Osteoblast (primary cell): ENCODE measurements at places on chromosomes 2 and 18. TPM values are rescaled to one million over a fixed set of nuclear protein-coding genes. Genes with fewer than 3 reads are reported as not detected.

Gene ANKAR
- total RNA-seq = 14.1 TPM in 2 replicates

GRCh38 chr18:23540867-23541266 is 37.6 kb downstream of the RMC1 start:
- no peak overlapping the region for H3K27ac ChIP-seq
- H3K4me3 ChIP-seq = no peak overlapping the region
- H3K36me3 ChIP-seq = peaks cover 89% of the 10 kb centered on the region
- H3K27me3 ChIP-seq = no peaks in the 10 kb centered on the region

DNA sequence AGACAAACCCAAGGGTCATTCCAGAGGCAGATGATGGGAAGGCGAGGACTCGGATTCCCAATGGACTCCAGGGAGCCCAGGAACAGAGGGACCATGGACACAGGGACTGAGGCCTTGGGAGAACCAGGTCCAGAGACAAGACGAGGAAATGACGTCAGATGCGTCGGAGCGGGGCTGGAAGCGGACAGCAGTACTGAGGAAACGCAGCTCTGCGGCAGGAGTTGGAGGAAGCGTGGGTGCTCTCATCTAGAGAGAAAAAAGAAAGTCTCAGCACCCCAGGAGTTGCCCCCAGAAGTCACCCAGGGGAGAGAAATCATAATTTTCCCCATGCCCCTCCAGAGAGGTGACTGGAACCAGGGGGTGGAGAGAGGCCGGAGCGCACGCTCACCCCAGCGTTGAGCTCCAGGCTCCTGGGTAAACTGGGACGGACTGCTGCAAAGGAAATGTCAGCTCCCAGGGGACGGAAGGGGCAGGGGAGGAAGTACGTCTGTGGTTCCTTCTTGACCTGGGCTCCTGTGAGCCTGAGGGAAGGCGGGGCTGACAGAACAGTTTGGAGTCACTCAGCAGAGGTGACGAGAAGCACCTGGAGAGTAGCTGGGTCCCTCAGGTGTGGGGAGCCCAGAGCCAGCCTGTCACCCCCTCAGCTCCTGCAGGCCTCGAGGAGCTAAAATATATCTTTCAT is 44.7 kb downstream of the CMPK2 start:
- no peaks in the 10 kb centered on the region for H3K36me3 ChIP-seq
- no peak for DNase-seq
- no peaks in the 10 kb centered on the region for H3K4me1 ChIP-seq
- no peaks in the 10 kb centered on the region for H3K27me3 ChIP-seq

Gene ZC3H6
- total RNA-seq = 4.3 and 7.1 TPM in 2 replicates

DNA sequence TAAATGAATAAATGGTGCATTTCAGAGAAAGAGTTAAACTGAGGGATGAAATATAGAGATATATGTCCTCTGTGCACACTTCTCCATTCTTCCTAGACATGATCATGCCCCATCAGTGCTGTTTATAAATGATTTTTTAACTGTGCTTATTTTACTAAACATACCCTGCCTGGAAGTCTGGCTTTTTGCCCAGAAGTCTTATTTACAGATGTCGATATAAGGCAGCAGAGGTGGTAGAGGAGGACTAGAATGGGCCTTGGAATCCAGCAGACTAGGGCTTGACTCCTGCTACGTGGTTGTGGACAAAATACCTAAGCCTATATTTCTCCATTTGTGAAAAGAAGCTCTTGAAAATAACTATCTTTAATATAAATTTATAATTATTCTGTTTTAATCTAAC is 355.5 kb downstream of the RAD51AP2 start:
- no peak overlapping the region for H3K4me3 ChIP-seq
- no peaks in the 10 kb centered on the region for H3K27me3 ChIP-seq
- no peak for DNase-seq
- no peaks in the 10 kb centered on the region for H3K36me3 ChIP-seq
- H3K27ac ChIP-seq = no peak overlapping the region

Gene DES
- total RNA-seq = 0.72 and 1.2 TPM in 2 replicates

- no peaks in the 10 kb centered on the region for H3K36me3 ChIP-seq
- peaks cover 12% of the 10 kb centered on the region for H3K4me1 ChIP-seq
- DNase-seq = no peak
- H3K27ac ChIP-seq = no peak overlapping the region
- H3K4me3 ChIP-seq = no peak overlapping the region
Observed at GRCh38 chr2:25347205-25347815, 5.6 kb upstream of the DNMT3A start.

- H3K36me3 ChIP-seq = no peaks in the 10 kb centered on the region
- H3K4me3 ChIP-seq = no peak overlapping the region
- no peaks in the 10 kb centered on the region for H3K4me1 ChIP-seq
Observed at GRCh38 chr2:75614162-75614651, 32.4 kb upstream of the MRPL19 start.

- no peaks in the 10 kb centered on the region for H3K36me3 ChIP-seq
- no peak overlapping the region for H3K27ac ChIP-seq
- no peaks in the 10 kb centered on the region for H3K27me3 ChIP-seq
Observed at GRCh38 chr2:132429941-132430573, 13.5 kb downstream of the GPR39 start.

Gene DCDC2C
- not detected in 2 replicates for total RNA-seq

- H3K36me3 ChIP-seq = peaks cover 19% of the 10 kb centered on the region
- no peaks in the 10 kb centered on the region for H3K27me3 ChIP-seq
- DNase-seq = peak; percentile 39
- H3K4me3 ChIP-seq = peak overlapping the region; percentile 97
- H3K4me1 ChIP-seq = peaks cover 6% of the 10 kb centered on the region
Observed at GRCh38 chr2:171432969-171433762, 624 bp downstream of the METTL8 start.

- H3K4me3 ChIP-seq = no peak overlapping the region
- H3K4me1 ChIP-seq = no peaks in the 10 kb centered on the region
- H3K27ac ChIP-seq = no peak overlapping the region
- no peaks in the 10 kb centered on the region for H3K36me3 ChIP-seq
Observed at GRCh38 chr2:12694990-12695774, 21.6 kb upstream of the TRIB2 start.

DNA sequence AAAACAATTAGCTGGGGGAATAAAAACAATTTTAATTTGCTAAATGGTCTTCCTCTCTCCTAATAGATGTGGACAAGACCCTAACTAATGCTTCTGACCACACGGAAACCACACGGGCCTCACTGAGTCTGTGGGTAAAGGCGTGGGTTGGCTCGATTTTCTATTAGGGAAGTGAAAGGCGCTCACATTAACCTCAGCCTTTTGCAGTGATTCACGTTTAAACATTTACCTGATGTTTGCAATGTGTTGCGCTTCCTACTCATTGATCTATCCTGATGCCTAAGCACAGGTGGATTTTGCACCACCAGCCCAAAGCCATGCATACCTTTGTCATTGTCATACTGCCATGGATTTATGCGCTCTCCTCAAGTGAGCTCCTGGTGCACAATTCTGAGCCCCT is 35.6 kb upstream of the NRP2 start:
- H3K36me3 ChIP-seq = no peaks in the 10 kb centered on the region
- H3K4me3 ChIP-seq = no peak overlapping the region
- peaks cover 8% of the 10 kb centered on the region for H3K4me1 ChIP-seq

- H3K27ac ChIP-seq = peak overlapping the region; percentile 60
- DNase-seq = no peak
- H3K4me1 ChIP-seq = no peaks in the 10 kb centered on the region
- no peaks in the 10 kb centered on the region for H3K36me3 ChIP-seq
- H3K27me3 ChIP-seq = no peaks in the 10 kb centered on the region
- no peak overlapping the region for H3K4me3 ChIP-seq
Observed at GRCh38 chr2:229611360-229611759, 103.0 kb downstream of the DNER start.

Gene CENPA
- total RNA-seq = 2.2 and 2.9 TPM in 2 replicates

DNA sequence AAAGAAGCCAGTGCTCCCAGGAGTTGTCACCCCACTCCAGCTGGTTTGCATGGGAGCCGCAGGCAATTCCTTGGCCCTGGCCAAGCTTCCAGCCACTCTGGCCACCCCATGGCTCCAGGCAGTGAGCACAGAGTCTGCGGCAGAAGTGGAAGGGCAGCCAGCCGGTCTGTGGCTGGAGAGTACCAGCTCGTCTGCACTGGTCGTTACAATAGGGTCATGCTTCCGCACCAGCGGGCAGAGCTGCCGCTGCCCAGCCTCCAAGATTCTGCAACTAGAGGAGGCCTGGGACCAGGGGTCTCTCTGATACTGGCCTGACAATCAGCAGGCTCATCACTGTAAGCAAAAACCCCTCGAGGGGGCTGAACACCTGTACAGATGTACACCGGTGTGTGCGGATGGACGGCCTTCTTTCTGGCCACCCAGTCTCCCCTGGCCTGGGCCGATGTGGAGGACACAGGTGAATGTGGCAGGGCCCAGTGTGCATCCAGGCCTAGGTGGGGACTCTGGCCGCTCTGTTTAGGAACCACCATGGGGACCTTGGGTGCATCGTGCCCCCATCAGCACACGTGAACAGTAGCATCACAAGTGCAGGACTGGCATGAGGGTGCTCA is 51.9 kb upstream of the ODC1 start:
- no peaks in the 10 kb centered on the region for H3K4me1 ChIP-seq
- peak; percentile 64 for DNase-seq
- H3K4me3 ChIP-seq = no peak overlapping the region
- no peaks in the 10 kb centered on the region for H3K36me3 ChIP-seq

- H3K36me3 ChIP-seq = no peaks in the 10 kb centered on the region
- no peak for DNase-seq
- H3K4me3 ChIP-seq = no peak overlapping the region
Observed at GRCh38 chr2:223647258-223647952, 45.2 kb upstream of the SCG2 start.

Gene ANKRD30B
- total RNA-seq = 6.9 and 11.5 TPM in 2 replicates

- no peak overlapping the region for H3K4me3 ChIP-seq
- no peaks in the 10 kb centered on the region for H3K4me1 ChIP-seq
- no peak overlapping the region for H3K27ac ChIP-seq
- H3K36me3 ChIP-seq = no peaks in the 10 kb centered on the region
Observed at GRCh38 chr18:32372381-32373061, 98.2 kb downstream of the GAREM1 start.

Gene ADAM23
- total RNA-seq = under 0.01 and 0.29 TPM in 2 replicates

DNA sequence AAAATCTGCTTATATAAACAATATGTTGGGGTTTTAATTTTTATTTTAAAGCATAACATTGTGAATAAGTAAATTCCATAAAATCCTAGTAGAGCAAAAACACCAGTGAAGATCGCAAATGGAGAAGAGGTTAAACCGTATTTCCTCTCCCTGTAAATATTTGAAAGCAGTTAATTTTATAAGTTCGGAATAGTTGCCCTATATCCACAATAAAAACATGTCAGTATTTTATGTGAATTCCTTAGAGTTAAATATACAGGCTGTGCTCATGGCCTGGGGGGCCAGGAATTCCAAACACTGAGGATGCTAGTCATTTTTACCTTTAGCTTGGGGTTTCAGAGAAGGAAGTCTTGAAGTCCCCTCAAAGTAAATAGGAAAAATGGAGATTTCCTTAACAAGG is 135.0 kb downstream of the FIGN start:
- peaks cover 6% of the 10 kb centered on the region for H3K4me1 ChIP-seq
- no peak overlapping the region for H3K27ac ChIP-seq
- DNase-seq = no peak
- H3K4me3 ChIP-seq = no peak overlapping the region
- no peaks in the 10 kb centered on the region for H3K27me3 ChIP-seq

GRCh38 chr2:227536445-227536844 is 62.2 kb upstream of the SCYGR2 start:
- H3K27me3 ChIP-seq = no peaks in the 10 kb centered on the region
- no peaks in the 10 kb centered on the region for H3K4me1 ChIP-seq
- H3K4me3 ChIP-seq = no peak overlapping the region
- peaks cover 66% of the 10 kb centered on the region for H3K36me3 ChIP-seq
- DNase-seq = no peak

- H3K27ac ChIP-seq = peak overlapping the region; percentile 75
- no peak overlapping the region for H3K4me3 ChIP-seq
- H3K36me3 ChIP-seq = peaks cover 15% of the 10 kb centered on the region
- peaks cover 17% of the 10 kb centered on the region for H3K4me1 ChIP-seq
Observed at GRCh38 chr18:3014503-3015203, 1.7 kb upstream of the LPIN2 start.

Gene BOLL
- not detected in 2 replicates for total RNA-seq

DNA sequence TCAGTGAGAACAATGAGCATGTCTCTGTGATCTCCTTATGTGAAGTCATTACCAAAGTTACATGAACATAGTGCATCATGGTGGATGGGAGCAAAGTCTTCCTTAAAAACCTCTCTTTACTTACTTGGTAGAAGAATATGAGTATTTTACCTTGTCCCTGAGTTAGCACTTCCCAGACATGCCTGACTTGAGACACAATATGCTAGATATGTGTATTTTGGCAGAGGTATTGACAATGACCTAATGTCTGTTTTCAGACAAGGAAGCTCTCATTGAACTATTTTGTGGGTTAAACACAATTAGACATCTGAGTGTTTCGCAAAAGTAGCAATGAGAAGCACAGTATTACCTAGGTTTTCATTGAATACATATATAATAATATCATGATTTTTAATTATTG is 99.1 kb upstream of the MC4R start:
- H3K4me1 ChIP-seq = no peaks in the 10 kb centered on the region
- no peaks in the 10 kb centered on the region for H3K27me3 ChIP-seq
- H3K27ac ChIP-seq = no peak overlapping the region
- no peaks in the 10 kb centered on the region for H3K36me3 ChIP-seq

Gene LCT
- under 0.01 TPM in 2 replicates for total RNA-seq

Gene CYP1B1
- 827 and 849 TPM in 2 replicates for total RNA-seq

DNA sequence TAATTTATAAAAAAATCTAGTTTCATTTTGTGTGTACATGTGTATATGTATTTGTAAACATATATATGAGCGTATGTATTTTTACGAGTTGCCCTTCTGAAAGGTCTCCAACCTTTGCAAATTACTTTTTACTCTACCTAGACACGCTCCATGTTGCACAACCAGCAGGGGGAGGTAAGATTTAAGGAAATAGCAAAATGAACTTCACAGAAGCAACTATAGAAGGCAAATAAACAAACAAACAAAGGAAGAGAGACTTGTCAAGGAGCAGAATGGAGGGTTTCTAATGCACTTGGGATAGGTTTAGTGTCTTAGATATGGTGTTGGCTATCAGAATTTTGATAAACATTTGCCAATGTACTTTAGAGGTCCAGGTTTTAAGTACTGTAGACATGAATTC is 820.5 kb upstream of the POU3F3 start:
- H3K27ac ChIP-seq = no peak overlapping the region
- H3K4me1 ChIP-seq = no peaks in the 10 kb centered on the region
- H3K4me3 ChIP-seq = no peak overlapping the region
- H3K36me3 ChIP-seq = no peaks in the 10 kb centered on the region
- DNase-seq = no peak
- H3K27me3 ChIP-seq = no peaks in the 10 kb centered on the region

Gene VAMP5
- 21.8 and 27.1 TPM in 2 replicates for total RNA-seq

DNA sequence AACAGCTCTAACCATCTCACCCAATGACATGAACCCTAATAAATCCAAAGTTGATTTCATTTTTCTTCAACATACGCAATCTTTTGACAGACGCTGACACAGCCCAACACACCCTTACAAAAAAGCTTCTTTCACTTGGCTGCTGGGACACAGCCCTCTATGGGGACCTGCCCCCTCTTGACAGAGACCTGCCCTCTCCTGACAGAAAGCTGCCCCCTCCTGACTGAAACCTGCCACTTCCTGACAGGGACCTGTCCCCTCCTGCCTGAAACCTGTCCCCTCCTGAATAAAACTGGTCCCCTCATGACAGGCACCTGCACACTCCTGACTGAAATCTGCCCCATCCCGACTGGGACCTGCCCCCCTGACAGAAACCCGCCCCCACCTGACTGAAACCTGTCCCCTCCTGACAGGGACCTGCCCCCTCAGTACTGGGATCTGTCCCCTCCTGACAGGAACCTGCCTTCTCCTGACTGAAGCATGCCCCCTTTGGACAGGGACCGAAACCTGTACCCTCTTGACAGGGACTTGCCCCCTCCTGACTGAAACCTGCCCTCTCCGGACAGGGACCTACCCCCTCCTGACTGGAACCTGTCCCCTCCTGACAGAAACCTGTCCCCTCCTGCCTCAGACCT is 87.9 kb downstream of the PXDN start:
- peaks cover 31% of the 10 kb centered on the region for H3K36me3 ChIP-seq
- no peak overlapping the region for H3K4me3 ChIP-seq
- peaks cover 45% of the 10 kb centered on the region for H3K4me1 ChIP-seq
- no peaks in the 10 kb centered on the region for H3K27me3 ChIP-seq

Gene AOX1
- 76.4 and 87.8 TPM in 2 replicates for total RNA-seq
